Stimulated activated naive CD4-positive, alpha-beta T cell (primary cell): ENCODE measurements at places on chromosomes 3 and 15.
A peak's percentile ranks its signal among the peaks of the same experiment; 100 is the strongest.

GRCh38 chr3:57784089-57784735, 28.1 kb downstream of the SLMAP start:
- DNase-seq: no peak

- DNase-seq: no peak
These were observed 369.4 kb upstream of the SLCO3A1 start for GRCh38 chr15:91484141-91484540.

GRCh38 chr15:101194546-101195125, 57.2 kb downstream of the CHSY1 start:
- DNase-seq: no peak

DNA sequence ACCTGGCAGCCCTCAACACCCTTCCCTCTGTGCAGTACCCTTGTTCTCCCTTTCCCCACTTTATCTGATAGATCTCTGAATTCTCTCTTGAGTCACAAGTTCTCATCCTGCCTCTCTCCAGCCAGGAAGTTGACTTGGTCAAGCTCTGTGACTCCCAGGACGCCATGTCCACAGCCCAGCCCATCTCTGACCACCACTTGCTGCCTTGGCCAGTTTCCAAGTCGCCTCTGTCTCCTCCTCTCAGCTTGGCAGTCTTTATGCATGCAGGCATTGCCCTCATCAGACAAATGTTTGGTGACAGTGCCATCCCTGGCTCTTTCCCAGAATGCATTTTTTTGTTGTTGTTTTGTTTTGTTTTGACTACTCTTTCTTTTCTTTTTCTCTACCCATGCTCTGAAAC, 25.7 kb downstream of the ZNF35 start:
- DNase-seq: no peak

DNA sequence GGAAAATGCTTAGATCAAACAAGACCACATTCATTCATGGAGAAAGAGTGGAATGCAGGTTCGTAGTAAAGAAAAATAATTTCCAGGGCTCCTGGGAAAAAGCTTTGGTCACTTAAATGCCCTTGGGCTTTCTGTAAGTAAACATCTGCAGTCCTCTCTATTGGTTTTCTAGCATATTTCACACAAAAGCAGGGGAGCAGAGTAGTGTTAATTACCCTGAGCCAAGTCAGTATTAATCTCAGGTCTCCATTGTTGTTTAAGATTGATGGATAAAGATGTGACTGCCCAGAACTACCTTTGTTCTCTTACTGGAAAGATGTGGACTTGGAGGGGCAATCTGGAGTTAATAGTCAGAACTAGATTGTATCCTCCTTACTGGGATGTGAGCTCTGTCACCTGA, 242.6 kb downstream of the PTPRG start:
- DNase-seq: no peak

- no peak for DNase-seq
These were observed 317.7 kb downstream of the VPS13C start for GRCh38 chr15:61742591-61742990.

GRCh38 chr3:158909870-158910269, 108.0 kb downstream of the MFSD1 start:
- no peak for DNase-seq

GRCh38 chr15:75076277-75076676, 52.9 kb downstream of the PPCDC start:
- no peak for DNase-seq

DNA sequence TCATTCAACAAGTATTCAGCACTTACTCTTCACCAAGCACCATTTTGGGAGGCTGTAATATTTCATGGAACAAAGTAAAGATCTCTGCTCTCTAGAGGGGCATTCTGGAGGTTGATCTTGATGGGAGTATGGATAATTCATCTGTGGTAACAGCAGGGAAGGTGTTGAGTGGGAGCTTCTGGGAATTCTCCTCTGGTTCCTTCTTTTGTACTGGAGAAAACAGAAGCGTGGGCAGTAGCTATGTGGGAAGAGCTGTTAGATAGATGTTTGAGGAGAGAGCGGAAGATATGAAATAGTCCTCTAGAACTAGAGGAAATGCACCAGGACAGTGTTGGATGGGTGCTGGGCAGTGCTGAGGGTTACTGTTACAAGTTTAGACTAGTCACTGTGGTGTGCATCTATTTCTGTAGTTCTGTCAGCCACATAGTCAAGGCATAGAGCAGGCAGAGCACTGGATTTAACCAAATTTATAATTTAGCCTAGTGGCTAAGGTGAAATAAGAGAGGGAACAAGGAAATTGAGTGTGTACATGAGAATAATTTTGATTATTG, 9.6 kb downstream of the NMD3 start:
- DNase-seq: no peak

- DNase-seq: no peak
These were observed 5.2 kb downstream of the TRIM59 start for GRCh38 chr3:160444411-160444810.

GRCh38 chr3:36097209-36097608, 283.1 kb upstream of the STAC start:
- no peak for DNase-seq

- peak; percentile 66 for DNase-seq
These were observed at the start of gene ACVR2B for GRCh38 chr3:38453075-38453912. TSS of gene ACVR2B (plus strand) at chr3:38453890. CDS start at chr3:38454323, 433 bp downstream.

DNA sequence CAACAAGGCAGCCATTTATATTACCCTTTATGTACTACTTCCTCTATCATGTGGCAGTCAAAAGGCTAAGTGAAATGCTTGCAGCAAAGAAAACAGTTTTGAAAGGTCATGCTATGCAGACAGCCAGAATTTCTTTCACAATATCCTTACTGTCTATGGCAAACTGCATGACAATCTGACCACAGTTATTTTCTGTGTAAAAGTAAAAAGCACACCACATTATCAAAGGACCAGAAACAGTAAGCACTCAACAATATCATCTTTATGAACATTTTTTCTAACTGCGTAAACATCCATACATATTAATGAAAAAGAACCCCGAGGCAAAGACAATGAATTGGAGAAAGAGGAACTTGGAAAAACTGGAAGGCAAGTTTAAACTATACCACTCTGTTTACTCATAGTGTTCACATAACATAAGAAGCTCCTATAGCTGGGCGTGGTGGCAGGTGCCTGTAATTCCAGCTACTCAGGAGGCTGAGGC, 47.9 kb downstream of the PIK3CB start:
- no peak for DNase-seq

DNA sequence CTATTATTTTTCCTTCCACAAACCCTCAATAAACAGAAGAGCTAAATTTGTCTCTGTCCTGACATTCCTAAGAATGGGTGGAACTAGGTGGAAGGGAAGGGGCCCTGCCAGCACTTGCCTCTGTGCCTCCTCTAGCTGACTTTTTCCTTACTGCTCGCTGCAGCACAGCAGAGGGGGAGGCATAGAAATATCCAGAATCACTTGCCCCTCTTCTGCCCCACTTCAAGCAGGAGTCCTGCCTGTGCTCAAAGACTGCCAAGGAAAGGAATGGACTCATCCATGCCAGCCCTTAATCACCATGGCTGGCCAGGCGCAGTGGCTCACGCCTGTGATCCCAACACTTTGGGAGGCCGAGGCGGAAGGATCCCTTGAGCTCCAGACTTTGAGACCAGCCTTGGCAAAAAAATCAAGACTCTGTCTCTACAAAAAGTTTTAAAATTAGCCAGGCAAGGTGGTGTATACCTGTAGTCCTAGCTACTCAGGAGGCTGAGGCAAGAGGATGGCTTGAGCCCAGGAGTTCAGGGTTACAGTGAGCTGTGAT, 51.8 kb downstream of the ADCY5 start:
- no peak for DNase-seq

GRCh38 chr15:34861214-34861613, 65.9 kb upstream of the ACTC1 start:
- no peak for DNase-seq

GRCh38 chr3:147816752-147817151, 407.6 kb downstream of the ZIC1 start:
- DNase-seq: no peak

- DNase-seq: no peak
These were observed 55.0 kb downstream of the SETD5 start for GRCh38 chr3:9452417-9452816.

DNA sequence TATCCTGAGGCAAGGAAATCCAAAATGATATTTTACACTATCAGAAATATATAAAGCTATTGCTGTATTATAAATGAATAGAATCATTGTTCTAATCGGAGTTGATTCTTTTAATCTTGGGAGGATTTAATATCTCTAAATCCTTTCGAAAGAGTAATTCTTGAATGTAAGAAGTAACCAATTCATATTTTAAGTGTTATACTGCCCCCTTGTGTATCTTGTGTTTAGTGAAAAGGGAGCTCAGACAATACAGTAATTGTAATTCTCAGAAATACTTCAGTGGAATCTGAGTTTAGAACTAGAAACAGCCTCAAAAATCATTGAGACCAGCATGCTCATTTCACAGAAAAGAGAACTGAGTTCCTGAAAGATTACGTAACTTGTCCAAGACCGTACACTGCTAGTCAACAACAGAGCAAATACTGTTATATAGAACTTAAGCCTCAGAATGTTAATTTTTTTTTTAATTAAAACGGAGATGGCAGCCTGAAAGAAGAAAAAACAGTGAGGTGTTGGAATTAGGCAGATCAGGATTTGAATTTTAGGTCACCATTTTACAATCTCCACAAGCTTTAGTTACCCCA, 42.9 kb downstream of the PLCH1 start:
- DNase-seq: no peak

DNA sequence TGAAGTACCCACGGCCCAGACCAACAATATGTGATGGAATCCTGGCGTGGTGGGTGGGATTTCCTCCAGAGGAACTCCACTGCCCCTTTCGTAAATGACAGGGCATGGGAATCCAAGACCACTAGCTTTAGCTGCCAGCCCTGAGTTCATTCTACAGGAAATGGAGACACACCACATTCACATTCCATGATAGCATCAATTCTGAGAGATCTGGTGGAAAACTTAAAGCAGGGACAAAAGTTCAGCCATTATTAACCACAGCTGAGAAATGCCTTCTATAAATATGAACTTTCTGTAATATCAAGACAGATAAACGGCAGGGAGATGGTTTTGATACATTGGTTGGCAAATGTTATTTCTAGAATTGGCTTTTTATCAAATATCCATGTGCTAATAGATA, 98.2 kb downstream of the FBN1 start:
- no peak for DNase-seq

GRCh38 chr3:78871048-78871447, 896.8 kb downstream of the ROBO1 start:
- DNase-seq: no peak

- no peak for DNase-seq
These were observed 61.6 kb upstream of the STAC start for GRCh38 chr3:36318621-36319200.

DNA sequence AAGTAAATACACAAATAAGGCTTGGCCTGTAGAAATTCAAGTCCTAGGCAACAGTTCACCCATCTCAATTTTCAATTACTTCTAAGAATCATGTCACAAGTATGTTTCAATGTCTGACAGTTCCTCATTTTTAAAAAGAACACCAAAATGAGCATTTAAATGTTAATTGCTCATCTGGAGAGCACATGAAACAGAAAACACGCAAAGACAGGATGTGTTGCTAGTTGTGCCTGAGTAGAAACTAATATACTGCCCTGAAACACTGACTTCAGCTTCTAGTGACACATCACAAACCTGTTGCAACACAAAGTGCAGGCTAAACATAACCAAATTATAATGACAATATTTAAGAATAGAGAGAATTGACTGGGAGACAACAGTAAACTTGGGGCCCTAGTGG, 167.3 kb upstream of the THBS1 start:
- DNase-seq: no peak

GRCh38 chr3:52325686-52326085, 9.6 kb downstream of the DNAH1 start:
- DNase-seq: no peak
